ENCODE measurements at places on chromosomes 13 and 19.

- DNase-seq: no peak
Measured at GRCh38 chr19:40893112-40893511, 11.1 kb upstream of the CYP2A7 start.

DNA sequence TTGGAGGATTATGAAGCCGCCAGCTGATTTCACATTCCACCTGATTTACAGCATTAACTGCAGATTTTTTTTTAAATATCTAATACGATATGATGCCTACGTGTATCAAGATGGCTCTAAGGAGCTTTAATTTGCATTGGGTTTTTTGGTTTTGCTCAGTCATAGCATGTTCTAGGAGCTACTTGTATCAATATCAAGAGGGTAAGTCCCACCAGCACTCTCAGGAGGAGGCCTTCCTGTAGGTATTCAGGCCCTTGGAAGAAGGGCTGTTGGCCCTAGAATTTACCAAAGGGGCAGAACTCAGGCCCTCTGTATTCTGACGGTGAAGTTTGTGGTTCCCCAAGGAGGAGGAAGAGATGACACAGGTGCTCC, 97.2 kb upstream of the IPO5 start:
- no peak for DNase-seq

- DNase-seq: no peak
Measured at GRCh38 chr13:74306496-74306895, 172.3 kb upstream of the KLF12 start.

DNA sequence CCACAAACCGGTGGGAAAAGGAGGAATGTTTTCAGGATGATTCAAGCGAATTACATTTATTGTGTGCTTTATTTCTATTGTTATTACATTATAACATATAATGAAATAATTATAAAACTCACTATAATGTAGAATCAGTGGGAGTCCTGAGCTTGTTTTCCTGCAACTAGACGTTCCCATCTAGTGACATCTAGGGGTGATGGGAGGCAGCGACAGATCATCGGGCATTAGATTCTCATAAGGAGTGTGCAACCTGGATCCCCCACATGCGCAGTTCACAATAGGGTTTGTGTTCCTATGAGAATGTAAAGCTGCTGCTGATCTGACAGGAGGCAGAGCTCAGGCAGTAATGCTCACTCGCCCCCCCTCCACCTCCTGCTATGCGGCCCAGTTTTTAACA, 54.5 kb downstream of the SPTBN4 start:
- DNase-seq: no peak

- DNase-seq: no peak
Measured at GRCh38 chr13:38804536-38804935, 117.7 kb downstream of the FREM2 start.

Measured in T-helper 9 cell (primary cell).